ENCODE measurements at places on chromosomes 7 and 10.
A peak's percentile ranks its signal among the peaks of the same experiment; 100 is the strongest.

- no peak for DNase-seq
Observed at GRCh38 chr7:87935384-87935706, 1.3 kb downstream of the ADAM22 start.

GRCh38 chr10:43689618-43689954, 40.9 kb upstream of the ZNF32 start:
- no peak for DNase-seq

GRCh38 chr10:22369434-22370072, 24.3 kb downstream of the SPAG6 start:
- peak; percentile 72 for DNase-seq

DNA sequence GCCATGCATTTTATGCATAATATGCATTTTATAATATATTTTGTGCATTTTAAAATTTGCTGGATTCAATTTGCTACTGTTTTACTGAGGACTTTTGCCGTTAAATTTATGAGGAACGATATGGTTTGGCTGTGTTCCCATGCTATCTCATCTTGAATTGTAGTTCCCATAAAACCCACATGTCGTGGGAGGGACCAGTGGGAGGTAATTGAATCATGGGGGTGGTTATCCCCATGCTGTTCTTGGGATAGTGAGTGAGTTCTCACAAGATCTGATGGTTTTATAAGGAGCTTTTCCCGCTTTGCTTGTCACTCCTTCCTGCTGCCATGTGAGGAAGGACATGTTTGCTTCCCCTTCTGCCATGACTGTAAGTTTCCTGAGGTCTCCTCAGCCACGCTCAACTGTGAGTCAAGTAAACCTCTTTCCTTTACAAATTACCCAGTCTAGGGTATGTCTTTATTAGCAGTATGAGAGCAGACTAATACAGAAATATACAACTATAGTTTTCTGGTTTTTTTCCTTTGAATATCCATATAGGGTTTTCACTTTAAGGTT, 201.4 kb upstream of the SH2B2 start:
- no peak for DNase-seq

- DNase-seq = no peak
Observed at GRCh38 chr10:62619413-62619738, 185.1 kb upstream of the ADO start.

- DNase-seq = no peak
Observed at GRCh38 chr10:19385846-19386450, 337.3 kb downstream of the MALRD1 start.

DNA sequence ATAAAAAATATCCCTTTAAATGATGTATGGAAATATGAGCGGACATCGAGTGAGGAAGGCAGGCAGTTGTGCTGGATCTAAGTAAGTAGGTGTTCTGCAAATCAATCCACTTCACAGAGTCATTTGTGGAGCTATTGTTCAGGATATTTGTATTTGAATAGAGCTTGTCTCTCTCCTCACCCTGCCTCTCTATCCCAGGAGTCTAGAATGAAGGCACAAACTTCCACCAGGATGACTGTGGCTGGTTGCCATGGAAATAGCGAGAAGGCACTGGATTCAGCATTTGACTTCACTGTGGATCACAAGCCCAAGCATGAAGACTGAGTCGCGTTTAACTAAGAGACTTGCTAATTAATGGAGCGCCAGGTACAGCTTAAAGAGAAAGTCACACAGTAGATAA, 53.2 kb downstream of the NPY start:
- DNase-seq = no peak

DNA sequence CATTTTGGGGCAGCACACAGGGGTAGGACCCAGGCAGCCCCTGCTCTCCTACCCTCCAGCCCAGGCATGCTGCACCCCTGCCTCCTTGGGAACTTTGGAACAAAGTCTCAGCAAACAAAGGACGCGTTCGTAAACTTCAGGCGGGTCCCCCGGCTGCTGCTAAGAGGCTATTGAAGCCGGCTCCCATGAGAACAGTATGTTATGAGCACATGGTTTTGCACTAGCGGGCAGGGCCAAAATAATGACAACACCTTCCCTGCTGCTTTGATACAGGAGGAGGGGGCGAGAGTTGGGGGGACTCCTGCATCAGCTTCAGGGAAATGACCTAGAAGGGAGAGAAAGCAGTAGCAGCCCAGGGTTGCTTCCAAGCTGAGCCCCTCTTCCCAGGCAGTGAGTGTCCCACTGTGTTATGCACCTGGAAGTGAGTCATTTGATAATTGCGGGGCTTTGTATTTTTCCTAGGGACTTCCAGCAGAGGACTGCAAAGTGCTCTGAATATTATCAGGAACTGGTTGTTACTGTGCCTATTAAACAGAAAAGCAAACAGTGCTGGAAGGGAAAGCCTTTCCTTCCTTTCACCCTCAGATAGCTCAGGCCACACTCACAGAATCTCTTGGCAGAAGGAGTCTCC, 6.9 kb downstream of the ITPRIP start:
- DNase-seq = peak; percentile 43

DNA sequence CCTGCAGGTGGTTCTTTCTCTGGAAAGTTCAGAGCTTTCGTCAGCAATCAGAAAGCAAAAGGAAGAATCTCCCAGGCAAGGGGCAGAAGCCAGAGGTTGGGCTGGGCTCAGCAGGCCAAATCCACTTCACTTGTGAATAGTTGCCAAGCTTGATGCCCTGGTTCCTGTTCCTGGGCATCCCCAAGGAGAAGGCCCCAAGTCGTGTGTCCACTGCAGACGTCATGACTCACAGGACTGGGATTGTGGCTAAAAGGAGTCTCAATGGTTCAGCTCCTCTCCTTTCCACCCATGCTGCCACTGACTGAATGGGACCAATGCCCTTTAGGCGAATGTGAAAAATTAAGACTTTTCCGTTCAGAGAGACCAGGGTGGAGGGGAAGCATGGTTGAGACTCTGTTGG, 38.6 kb upstream of the TRIM8 start:
- DNase-seq = no peak

GRCh38 chr7:138304071-138304320, 156.1 kb upstream of the TRIM24 start:
- no peak for DNase-seq

- DNase-seq = no peak
Observed at GRCh38 chr7:113813471-113813870, 105.3 kb downstream of the PPP1R3A start.

- no peak for DNase-seq
Observed at GRCh38 chr10:110456046-110456445, 41.7 kb upstream of the DUSP5 start.

DNA sequence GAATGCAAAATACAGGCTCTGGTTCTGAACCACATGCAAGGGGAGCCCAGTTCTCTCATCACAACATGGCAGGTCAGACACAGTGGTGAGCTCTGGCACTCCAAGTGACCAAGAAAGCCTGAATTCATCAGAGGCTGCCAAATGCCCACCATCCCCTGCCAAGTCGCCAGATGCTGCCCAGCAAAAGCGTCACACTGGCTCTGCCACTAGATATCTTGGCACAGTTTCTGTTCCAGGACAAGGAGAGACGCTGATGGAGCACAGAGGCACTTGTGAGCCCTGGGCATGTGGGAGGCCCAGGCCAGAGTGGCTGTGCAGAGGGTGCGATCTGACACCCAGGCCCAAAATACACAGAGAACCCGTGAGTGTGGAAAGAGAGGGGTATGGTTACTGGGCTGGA, 57.8 kb downstream of the GAD2 start:
- no peak for DNase-seq

- no peak for DNase-seq
Observed at GRCh38 chr7:95691464-95691863, 80.9 kb upstream of the DYNC1I1 start.

GRCh38 chr7:76512941-76513816, 2.8 kb downstream of the UPK3B start:
- no peak for DNase-seq

GRCh38 chr10:10056961-10057360, 960.7 kb upstream of the CELF2 start:
- no peak for DNase-seq

DNA sequence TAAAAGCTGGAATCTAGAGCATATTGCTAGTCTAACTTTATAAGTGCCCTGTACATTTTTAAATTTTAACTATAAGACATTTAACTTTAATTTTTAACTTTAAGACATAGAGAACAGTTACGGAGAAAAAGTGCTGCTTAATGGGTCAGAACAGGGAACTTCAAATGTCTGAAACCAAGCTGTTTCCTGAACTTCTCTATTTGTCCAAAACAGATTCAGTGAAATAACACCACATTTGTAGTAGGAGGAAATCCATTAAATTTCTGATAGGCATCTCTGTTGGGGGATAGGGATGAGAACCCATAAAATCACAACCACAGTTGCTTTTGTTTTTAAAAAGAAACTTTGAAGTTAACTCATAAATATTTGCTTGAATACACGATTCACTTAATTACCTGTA, 170.8 kb upstream of the ANK3 start:
- DNase-seq = no peak

- DNase-seq = no peak
Observed at GRCh38 chr7:152312316-152312715, 123.5 kb downstream of the KMT2C start.

GRCh38 chr7:3432911-3433310, 131.9 kb downstream of the SDK1 start:
- DNase-seq = no peak

DNA sequence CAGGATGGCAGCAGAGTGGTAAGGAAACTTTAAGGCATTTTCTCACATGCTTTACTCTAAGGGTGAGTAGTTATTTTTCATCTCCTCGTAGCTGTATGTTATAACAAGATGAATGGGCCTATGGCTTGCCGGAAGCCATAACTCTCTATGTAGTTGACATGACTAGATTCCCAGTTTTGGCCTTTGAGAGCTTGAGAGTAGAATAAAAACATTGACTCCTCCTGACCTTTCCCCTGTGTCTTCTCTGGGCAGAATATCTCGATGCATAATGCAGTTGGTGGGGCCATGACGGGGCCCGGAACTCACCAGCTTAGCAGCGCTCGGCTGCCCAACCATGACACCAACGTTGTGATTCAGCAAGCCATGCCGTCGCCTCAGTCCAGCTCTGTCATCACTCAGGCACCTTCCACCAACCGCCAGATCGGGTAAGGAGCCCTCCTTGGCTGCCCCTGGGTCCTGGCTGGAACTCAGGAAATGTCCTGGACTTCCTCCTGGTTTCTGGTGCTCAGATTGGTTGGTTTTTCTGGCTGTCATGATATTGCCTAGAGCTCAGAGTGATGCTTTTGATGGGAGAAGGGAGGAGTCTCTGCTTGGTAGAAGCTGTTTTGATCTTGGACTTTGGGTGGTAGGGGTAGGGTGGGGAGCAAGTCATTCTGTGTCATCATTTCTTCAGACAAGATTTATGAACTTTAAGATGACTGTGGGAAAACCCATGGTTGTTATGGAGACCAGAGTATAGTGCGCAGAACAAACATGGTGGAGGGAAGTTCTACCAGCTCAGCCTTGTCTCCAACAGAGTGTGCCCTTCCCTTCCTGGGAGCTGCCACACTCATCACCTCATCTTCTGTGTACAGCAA, 158.0 kb downstream of the CREB5 start:
- no peak for DNase-seq

- DNase-seq = no peak
Observed at GRCh38 chr10:35224045-35224740, 97.5 kb downstream of the CREM start.

GRCh38 chr10:131516285-131516684, 204.8 kb upstream of the TCERG1L start:
- no peak for DNase-seq

DNA sequence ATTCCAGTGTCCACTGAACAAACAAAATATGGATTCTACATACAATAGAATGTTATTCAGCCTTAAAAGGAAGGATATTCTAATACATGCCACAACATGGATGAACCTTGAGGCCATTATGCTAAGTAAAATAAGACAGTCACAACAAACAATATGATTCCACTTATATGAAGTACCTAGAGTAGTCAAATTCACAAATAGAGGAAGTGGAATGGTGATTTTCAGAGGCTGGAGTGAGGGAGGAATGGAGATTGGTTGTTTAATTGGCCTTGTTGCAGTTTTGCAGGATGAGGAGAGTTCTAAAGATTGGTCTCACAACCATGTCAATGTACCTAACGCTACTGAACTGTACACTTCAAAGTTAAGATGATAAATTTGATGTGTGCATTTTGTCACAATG, 119.6 kb downstream of the CHN2 start:
- DNase-seq = no peak

- no peak for DNase-seq
Observed at GRCh38 chr7:17229228-17229627, 69.2 kb upstream of the AHR start.

DNA sequence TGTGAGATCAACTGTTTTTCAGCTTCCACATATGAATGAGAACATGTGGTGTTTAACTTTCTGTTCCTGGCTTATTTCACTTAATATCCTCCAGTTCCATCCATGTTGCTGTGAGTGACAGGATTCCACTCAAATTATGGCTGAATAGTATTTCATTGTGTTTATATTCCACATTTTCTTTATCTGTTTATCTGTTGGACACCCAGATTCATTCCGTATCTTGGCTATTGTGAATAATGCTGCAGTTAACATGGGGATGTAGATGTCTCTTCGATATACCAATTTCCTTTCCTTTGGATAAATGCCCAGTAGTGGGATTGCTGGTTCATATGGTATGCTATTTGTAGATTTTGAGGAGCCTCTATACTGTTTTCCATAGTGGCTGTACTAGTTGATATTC, 47.9 kb downstream of the GALNT11 start:
- no peak for DNase-seq

DNA sequence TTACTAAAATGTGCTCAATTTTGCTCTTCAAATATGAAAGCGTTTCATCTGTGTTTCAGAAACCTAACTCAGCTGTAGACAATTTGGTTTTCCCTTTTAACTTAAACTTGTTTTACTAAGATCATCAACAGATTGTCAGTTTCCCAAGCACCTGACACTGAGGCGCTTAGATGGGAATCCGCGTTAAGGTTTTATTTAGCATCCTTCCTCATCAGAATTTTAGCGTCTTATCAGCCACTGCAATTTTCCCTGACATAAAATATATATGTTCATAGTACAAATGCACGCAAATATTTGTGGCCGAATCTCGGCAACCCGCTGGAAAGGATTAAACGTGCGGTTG, 1.2 kb downstream of the SGCE start:
- no peak for DNase-seq

- DNase-seq = no peak
Observed at GRCh38 chr10:61931620-61932332, 30.3 kb downstream of the ARID5B start.

GRCh38 chr10:94173594-94173993, 179.9 kb downstream of the PLCE1 start:
- no peak for DNase-seq

DNA sequence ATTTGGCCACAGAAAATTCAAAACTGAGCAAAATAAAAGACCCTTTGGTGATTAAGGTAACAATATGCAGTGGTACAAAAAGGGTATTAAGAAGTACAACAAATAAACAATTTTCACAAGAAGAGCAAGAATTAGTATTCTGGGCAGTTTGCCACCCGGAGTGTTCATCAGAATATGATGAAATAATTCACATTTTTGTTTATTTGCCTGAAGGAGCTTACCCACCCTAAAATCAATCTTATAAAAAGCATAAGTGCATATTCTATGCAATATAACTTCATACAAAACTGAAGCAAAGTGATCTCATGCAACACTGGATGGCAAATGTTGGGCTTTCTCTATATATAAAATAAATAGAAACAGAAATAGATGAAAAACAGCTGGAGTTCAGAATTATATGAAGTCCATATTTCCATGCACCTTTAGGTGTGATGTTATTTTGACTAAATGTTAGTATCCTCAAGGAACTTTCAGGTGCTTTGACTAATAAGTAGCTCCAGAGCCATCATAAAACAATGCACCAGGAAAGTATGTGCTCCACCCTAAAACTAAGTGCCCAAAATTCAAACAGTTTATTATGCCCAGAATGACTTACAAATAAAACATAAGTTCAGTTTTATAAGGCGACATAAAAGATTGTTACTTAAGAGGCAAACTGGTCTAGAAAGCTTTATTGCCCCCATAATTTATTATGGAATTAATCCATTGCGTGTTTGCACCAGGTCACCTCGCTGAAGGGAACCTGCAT, 474.3 kb downstream of the SEMA3D start:
- DNase-seq = peak; percentile 44

Measured in HCEC 1CT (cell line).